GM23248 (cell line): ENCODE measurements at places on chromosomes 4 and X. TPM values are rescaled to one million over a fixed set of nuclear protein-coding genes. Genes with fewer than 3 reads are reported as not detected.

Gene CT47B1
- not detected in 2 replicates for polyA plus RNA-seq

Gene ASB9
- 0.43 TPM in 1 of 2 replicates, not detected in the other for polyA plus RNA-seq

Gene DMRTC1
- not detected in 2 replicates for polyA plus RNA-seq

DNA sequence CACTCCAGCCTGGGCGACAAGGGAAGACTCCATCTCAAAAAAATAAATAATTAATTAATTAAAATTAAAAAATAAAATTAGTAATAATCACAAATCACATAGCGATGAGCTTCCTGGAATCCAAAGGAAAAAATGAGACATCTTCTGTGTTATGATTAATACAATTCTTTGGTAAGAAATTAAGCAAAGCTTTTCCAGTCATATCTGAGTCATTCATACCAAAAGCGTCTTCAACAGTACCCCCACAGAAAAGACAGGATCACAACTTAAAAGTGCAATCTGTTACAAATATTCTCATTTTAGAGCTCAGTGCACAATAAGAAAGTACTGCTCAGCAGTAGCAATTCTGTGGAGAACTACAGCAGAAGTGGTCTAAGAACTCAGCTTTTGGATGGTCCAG lies 168.5 kb upstream of the MXRA5 start:
- peak; percentile 83 for DNase-seq
- H3K4me1 ChIP-seq, result peaks cover 46% of the 10 kb centered on the region
- H3K4me3 ChIP-seq, result peak overlapping the region; percentile 42; the same call in 1 of the 2 replicates
- H3K27ac ChIP-seq, result peak overlapping the region; percentile 80
- H3K36me3 ChIP-seq, result no peaks in the 10 kb centered on the region
- H3K27me3 ChIP-seq, result no peaks in the 10 kb centered on the region

DNA sequence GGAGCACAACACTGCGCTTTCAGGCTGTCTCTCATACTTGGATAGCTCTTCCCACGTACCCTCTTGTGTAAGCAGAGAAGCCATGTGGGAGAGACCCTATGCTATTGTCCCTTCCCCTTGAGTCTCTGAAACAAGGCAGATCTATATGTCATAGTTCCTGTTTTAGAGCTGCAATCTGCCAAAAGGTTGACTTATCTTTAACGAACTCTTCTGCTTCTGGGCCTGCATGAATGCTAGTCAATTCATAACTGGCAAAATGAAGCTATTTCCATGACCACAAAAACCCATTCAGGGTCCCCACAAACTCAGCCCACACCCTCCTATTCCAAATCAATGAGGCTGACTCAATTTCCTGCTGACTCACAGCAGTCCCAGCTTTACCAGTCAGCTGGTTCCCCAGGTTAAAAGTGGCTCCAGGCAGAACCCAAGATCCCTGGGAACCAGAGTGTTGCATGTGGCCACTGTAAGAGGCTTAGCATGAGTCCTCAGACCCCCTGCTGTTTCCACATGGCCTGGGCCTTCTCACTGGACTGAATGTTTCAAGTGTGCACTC lies 25.3 kb upstream of the SOD3 start:
- H3K4me3 ChIP-seq, result no peak overlapping the region
- peak; percentile 92 for DNase-seq
- no peaks in the 10 kb centered on the region for H3K36me3 ChIP-seq
- peak overlapping the region; percentile 75 for H3K27ac ChIP-seq

- no peak for DNase-seq
- H3K4me3 ChIP-seq, result no peak overlapping the region
- H3K4me1 ChIP-seq, result no peaks in the 10 kb centered on the region
- H3K36me3 ChIP-seq, result no peaks in the 10 kb centered on the region
- H3K27me3 ChIP-seq, result no peaks in the 10 kb centered on the region; the same call in 1 of the 2 replicates
Observed at GRCh38 chr4:56313132-56313531, 74.2 kb downstream of the AASDH start.

- H3K4me1 ChIP-seq, result no peaks in the 10 kb centered on the region
- DNase-seq, result peak; percentile 32
- H3K27me3 ChIP-seq, result no peaks in the 10 kb centered on the region
- H3K4me3 ChIP-seq, result no peak overlapping the region
- H3K36me3 ChIP-seq, result peaks cover 42% of the 10 kb centered on the region; the same call in 1 of the 2 replicates
Observed at GRCh38 chr4:3136454-3136853, 62.0 kb downstream of the HTT start.
